ENCODE measurements at places on chromosomes 1 and 21. TPM values are rescaled to one million over a fixed set of nuclear protein-coding genes. Genes with fewer than 3 reads are reported as not detected.

Gene LAX1
- 1.6 TPM for total RNA-seq

Gene SMIM1
- total RNA-seq: 9.2 TPM

GRCh38 chr1:192691041-192691440, 55.1 kb downstream of the RGS13 start:
- no peak for DNase-seq

GRCh38 chr1:50393522-50394120, 29.6 kb downstream of the DMRTA2 start:
- no peak for DNase-seq

GRCh38 chr1:92538048-92538412, 51.3 kb upstream of the GFI1 start:
- no peak for DNase-seq

DNA sequence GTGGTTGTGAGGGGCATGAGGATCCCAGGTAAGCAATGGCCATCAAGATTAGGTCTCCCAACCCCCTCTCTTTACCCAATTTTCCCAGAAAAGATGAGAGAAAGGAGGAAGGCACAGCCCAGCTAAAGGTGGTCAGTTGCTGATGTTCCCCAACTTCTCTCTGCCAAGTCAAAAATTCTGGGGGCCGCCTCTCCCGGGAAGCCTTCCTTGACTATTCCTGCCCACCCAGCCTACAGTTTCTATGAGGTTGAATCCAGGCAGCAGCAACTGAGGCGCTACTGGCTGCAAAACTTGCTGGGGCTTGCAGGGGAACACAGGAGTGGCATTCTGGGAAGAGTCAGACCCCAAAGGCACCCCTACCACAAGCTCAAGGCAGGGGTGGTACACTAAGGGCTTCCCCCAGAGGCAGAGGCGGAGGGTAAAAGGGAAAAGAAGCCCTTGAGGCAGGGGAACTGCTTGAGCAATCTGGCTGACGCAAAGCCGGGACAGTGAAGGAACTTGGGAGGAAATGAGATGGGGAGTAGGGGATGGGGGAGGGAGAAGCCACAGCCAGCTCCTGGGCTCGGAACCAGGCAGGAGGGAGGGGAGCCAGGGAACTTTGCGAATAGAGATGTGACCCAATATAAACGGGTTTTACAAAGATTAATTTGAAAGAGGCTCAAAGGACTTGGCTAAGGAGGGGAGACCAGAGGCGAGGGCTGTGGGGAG, 31.2 kb downstream of the SDC3 start:
- DNase-seq: peak; percentile 83
